DMS53 (cell line): ENCODE measurements at places on chromosomes 12 and 14.

GRCh38 chr12:122785503-122785902 is 11.1 kb downstream of the CCDC62 start:
- no peak for DNase-seq

- no peak for DNase-seq
These were observed 23.7 kb downstream of the FNTB start for GRCh38 chr14:65010211-65010931.

DNA sequence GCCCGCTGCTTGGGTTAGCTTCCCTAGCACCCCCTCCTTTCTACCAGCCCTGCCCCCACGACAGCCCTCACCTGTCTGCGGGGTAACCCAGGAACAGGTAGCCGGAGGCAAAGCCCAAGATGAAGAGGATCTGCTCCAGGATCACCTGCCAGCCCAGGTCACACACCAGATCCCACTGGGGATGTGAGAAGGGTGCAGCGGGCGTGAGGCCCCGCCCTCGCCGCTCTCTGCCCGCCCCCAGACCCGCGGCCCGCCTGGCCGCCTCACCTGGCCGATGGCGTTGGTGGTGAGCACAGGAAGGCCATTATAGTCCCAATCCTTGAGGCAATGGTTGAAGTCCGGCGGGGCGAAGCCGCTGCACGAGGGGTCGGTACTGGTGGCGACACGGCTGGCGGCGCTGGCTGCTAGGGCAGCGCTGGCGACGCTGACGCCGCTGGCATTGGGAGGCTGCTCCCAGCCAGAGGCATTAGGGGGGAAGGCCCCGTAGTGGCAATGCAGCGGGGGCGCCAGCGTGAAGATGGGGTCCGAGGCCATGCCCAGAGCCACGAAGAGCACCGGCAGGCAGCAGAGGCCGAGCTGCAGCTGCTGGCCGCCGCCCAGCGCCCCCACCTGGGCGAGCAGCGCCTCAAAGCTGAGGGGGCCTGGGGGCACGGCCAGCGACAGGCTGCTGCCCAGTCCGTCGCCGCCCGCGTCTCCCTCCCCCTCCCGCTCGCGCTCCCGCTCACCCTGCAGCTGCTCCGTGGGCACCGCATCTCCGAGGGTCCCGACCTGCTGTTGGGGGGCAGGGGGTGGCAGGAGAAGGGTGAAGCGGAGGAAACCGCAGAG is 794 bp downstream of the SLC22A17 start:
- DNase-seq, result peak; percentile 38

GRCh38 chr12:131371401-131372170 is 339.3 kb upstream of the SFSWAP start:
- no peak for DNase-seq

DNA sequence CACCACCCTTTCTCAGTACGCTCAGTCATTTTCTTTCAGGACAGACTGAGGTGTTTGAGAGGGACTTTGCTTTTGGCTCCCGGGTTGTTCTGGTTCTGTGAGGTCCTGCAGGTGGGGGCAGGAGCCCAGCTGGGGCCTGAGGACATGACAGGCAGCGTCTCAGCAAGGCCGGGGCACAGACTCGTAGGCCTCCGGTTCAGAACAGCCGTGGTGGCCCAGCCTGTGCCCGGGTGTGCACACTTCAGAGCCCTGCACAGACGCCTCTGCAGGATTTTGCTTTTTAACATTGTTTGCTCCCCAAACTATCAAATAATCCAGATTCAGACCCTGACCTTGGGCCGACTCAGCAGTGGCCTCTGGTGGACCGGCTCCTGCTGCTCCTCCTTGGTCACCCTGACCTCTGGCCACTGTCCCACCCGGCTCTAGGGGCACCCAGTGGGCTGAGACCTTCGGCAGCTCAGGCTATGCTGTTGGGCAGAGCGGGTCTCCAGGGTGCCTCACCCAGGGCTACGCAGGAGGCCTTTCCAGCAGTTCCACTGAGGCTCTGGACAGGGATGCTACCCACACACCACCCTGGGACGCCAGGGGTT is 65.2 kb downstream of the ADGRD1 start:
- DNase-seq, result no peak

DNA sequence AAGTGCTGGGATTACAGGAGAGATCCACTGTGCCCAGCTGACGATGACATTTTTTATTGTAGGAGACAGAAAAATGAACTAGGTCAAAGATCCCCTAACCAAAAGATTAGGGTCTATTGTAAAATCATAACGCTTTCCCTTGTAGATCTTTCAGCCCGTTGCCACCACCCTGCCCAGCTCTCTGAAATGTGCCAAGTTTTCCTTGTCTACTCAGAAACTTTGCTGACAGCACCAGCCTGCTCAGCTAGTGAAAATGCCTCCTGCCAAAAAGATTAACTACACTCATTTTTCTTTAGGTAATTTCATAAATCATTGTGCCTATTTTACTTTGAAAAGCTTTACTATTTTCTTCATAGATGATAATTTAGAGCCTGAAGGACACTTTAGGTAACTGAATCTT is 28.2 kb upstream of the RASSF3 start:
- no peak for DNase-seq

DNA sequence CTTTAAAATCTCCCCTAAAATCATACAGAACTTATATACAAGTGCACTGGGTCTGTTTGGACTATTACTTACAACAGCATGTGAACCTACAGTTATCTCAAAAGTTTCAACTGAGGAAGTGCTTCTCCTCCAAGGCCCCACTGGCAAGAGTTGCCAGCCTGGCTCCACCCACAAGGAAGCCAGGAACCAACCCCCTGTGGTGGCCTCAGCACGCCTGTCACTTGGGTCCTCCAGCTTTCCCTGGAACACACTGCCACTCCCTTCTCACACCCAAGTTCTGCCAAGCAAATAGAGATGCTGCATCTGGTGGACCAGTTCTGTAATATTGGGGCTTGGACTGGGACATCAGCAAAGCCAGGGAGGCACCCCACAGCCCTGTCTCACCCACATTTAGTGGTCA is 115.4 kb downstream of the GCH1 start:
- DNase-seq, result no peak

GRCh38 chr14:31690056-31690455 is 128.9 kb downstream of the NUBPL start:
- DNase-seq, result no peak
